ENCODE measurements at places on chromosomes 13 and 19.

- peak; percentile 75 for DNase-seq
These were observed at the start of gene DKKL1 for GRCh38 chr19:49363268-49364082. Gene DKKL1 (plus strand): TSS chr19:49363877. CDS start chr19:49363999, 122 bp downstream.

- DNase-seq: no peak
These were observed 1.7 kb upstream of the PTGER1 start for GRCh38 chr19:14476673-14477401.

DNA sequence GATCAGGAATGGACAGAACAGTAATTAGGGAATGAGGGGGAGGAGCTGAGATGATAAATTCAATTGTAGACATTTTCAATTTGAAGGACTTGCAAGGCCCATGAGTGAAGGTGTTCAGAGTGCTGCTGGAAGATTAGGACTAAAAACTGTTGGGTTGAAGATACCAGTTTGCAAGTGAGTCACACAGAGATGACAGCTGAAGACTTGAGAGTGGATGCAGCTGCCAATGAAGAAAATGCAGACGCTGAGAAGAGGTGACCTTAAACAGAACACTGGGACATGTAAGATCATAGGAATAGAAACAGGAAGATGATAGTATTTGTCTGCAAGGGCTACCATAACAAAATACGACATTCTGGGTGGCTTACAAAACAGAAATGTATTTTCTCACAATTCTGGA is 1716.5 kb upstream of the SLC10A2 start:
- no peak for DNase-seq

DNA sequence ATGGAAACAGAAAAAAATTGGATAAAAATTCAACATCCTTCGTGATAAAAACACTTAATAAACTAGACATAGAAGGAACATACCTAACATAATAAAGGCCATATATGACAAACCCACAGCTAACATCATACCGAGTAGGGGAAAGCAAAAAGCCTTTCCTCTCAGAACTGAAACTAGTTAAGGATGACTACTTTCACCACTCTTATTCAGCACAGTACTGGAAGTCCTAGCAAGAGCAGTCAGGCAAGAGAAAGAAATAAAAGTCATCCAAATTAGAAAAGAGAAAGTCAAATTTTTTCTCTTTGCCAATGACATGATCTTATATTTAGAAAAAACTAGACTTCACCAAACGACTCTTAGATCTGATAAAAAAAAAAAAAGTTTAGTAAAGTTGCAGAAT is 25.8 kb upstream of the SLC7A9 start:
- no peak for DNase-seq

- DNase-seq: peak; percentile 85
These were observed 11.3 kb downstream of the PRKCSH start for GRCh38 chr19:11446652-11447301.

- no peak for DNase-seq
These were observed 17.5 kb upstream of the HTR2A start for GRCh38 chr13:46914341-46914740.

DNA sequence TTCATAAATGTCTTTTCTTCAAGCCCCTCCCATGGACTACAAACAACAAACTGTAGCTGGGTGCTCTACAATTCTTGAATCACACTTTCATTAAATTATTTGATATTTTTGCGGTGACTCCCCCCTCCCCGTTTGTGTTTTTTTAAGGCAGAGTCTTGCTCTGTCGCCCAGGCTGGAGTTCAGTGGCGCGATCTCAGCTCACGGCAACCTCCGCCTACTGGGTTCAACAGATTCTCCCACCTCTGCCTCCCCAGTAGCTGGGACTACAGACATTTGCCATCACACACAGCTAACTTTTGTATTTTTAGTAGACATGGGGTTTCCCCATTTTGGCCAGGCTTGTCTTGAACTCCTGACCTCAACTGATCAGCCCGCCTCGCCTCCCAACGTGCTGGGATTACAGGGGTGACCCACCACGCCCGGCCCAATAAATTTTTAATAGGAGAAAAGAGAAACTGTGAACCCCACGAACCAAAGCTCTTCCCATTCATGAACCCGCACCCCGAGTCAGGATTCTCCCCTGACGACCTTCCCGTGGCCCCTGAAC is 703 bp downstream of the ZNF506 start:
- no peak for DNase-seq

GRCh38 chr13:59776924-59777690 is 386.6 kb downstream of the DIAPH3 start:
- DNase-seq: no peak

GRCh38 chr13:54387625-54388024 is 1359.0 kb downstream of the OLFM4 start:
- no peak for DNase-seq

DNA sequence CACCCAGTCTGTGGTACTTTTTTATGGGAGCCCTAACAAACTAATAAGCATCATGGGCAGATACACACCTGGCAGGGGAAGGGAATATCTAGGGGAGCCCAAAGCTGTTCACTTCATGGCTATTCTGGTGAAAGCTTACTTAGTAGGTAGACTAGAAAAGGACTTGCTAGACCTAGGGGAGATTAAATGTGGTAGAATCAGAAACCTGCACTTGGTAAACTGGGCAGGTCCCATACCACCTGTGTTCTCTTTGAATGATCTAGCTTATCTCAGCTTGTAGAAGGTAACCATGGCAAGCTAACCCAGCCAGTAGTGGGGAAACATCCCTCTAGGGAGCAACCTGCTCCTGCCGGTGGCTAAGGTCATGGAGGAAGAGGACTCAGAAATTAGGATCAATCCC is 113.9 kb upstream of the TMTC4 start:
- DNase-seq: no peak

DNA sequence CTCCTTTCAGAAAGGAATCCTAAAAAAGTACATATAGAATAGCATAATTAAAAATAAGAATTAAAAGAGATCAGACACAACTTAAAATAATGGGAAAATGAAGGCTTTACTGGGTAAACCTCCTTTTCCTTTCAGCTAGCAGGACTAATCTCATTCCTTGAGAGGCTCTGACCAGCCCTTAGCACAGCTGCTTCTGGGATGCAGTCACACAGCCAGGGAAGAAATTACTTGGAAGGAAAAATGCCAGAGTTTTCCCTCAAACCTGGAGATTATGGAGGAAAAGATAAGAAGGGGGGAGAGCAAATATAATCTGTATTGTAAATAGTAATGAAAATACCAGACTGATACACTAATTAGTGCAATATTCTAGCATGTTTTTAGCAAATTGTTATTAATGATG is 91.8 kb downstream of the LRCH1 start:
- no peak for DNase-seq

GRCh38 chr19:23706657-23707056 is 19.6 kb upstream of the ZNF675 start:
- no peak for DNase-seq

DNA sequence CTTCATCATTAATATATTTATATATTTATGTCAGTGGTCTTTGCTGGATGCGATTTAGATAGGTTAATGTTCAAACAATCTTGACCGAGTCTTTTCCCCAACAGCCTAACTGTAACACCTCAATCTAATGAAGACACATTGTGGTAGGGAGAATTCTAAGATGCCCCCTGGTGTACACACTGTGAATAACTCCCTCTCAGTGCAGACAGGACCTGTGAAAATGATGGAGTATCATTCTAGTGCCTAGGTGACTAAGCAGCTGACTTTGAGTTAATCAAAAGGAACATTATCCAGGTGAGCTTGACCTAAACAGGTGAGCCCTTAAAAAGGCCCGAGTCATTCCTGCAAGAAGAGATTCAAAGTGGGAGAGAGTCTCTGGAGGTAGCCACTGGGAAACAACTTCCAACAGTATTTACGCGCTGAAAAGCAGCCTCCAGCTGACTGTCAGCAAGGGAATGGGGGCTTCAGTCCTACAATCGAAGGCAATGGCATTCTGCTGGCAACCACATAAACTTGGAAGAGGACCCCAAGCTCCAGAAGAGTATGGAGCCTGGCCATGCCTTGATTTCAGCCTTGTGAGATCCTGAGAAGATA is 28.0 kb upstream of the KBTBD7 start:
- peak; percentile 32 for DNase-seq

GRCh38 chr19:8089664-8090601 is 37.4 kb downstream of the CCL25 start:
- DNase-seq: no peak

DNA sequence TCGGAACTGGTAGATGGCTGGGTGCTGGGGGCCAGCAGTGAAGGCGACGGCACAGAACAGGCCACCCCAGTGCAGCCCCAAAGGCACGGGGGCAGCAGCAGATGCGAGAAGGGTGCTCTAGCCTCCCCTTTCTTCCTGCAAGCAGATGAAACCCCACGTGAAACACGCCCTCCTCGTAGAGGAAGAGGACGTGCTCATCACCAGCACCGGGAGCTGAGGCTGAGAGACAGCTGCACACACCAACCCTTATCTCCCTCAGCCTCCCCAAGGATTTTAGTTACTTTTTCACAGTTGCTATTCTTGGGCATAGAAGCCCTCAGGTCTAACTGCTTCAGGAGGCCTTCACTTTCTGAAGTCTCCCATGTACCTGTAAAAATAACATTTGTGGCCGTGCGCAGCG is 11.9 kb downstream of the ZNF787 start:
- DNase-seq: no peak

GRCh38 chr13:41413872-41414271 is 43.5 kb upstream of the RGCC start:
- no peak for DNase-seq

DNA sequence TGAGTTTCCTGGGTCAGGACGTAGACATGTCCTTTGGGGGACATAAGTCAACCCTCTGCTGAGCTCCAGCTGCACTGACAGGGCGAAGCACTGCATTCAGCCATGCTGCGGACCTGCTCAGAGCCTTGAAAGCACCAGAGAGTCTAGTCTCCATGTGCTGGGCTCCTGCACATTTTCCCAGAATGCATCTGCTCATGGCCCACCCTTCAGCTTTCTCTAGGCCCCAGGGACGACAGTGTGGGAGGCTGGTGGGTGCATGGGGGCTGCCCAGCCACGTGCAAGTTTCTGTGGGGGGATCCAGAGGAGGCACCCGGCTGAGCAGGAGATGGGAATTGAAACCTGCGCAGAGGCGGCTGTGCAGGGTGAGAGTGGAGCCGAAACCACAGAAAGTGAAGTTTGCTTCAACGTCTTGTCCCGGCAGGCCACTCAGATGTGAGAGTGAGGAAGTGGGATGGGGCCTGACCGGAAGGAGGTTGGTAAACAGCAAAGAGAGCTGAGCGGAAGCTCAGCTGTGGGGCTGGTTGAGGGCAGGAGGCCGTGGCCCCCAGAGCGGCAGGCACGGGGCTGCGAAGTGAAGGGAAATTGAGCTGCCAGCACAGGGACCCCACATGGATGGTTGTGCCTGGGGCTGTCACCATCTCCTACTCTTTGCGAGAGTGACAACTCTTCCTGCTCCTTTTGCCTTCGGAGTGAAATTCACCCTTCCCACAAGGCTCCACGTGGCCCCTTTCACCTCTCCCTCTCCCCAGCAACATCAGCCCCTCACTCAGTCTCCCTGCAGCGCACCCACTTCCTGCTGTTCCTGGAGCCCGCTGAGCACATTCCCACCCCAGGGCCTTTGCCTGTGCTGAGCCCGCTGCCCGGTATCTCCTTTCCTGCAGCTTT is 11.8 kb downstream of the PGLS start:
- DNase-seq: peak; percentile 74

DNA sequence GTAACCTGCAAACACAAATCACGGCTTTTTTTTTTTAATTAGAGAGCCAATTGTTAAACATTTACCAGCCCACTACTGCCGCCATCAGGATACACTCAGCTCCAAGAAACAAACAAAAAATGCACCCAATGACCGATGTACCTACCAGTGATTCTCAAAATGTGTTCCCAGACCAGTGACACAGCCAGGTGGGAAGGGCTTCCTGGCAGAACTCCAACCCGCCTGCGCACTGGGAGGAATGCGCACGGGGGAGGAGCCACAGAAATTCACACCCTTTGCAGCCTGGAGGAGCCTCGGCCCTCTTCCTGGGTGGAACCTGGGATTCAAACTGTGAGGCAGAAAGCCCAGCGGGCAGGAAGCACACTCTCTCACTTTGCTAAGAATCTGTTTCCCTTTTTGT is 255.9 kb downstream of the TBC1D4 start:
- DNase-seq: no peak

- no peak for DNase-seq
These were observed 227.5 kb upstream of the STARD13 start for GRCh38 chr13:33512880-33513554.

DNA sequence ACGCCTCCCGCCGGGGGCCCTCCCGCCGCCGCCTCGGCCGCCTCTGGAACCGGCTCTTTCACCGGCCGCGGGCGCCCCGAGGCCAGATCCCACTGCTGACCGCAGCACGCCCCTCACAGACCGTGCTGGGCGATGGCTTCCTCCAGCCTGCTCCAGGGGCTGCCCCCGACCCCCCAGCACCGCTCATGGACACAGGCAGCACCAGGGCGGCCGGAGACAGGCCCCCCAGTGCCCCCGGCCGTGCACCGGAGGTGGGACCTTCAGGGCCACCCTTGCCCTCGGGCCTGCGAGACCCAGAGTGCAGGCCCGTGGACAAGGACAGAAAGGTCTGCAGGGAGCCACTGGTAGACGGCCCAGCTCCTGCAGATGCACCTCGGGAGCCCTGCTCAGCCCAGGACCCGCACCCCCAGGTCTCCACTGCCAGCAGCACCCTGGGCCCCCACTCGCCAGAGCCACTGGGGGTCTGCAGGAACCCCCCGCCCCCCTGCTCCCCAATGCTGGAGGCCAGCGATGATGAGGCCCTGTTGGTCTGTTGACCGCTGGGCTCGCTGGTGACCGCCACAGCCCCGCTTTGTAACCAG is 13.0 kb downstream of the LRP3 start:
- no peak for DNase-seq

DNA sequence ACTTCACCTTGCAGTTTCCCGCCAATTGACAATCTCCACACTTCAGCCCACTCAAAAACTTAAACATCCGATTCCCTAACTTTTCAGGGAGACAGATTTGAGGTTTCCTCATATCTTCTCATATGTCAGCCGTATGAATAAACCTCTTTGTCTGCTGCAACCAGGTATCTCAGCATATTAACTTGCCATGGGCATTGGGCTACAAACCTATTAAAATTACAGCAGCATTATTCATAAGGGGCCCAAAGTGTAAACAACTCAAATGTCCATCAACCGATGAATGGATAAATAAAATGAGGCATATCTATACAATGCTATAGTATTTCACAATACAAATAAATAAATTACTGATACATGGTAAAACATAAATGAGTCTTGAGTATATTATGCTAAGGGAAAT is 179.4 kb upstream of the ATXN8OS start:
- DNase-seq: no peak

DNA sequence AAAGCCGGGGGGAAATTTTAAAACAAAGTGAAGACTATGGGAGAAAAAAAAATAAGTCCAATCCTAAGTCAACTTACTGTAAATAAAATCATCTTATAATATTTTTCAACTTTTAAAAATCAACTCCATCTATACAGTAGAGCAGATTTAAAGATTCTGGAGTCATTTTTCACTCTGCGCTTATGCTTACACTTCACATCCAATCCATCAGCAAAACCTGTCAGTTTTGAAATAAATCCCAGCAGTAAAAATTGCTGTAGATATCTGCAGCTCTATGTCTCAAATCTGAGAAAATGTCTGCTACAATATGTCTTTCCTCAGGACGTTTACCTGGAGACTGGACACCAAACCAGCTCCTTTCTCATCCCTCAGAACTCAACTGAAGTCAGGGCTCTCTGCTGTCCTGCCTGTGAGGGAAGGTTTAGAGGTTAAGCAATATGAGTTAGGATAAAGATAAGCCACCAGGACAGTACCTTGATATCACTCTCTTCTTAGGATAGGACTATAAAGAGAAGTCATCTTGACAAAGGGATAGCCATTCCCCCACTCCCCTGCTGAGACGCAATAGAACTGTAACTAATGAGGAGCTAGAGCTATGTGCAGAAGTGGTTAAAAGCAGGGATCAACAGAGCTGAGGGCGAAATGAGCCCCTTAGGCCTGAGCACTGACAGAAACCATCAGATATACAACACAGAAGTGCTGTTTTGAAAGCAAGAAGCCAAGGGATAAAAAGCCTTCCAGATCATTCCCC is 254.7 kb upstream of the KLHL1 start:
- DNase-seq: no peak
